ENCODE measurements at places on chromosomes 3 and 15.

- no peak for DNase-seq
Measured at GRCh38 chr3:100877286-100877685, 115.9 kb downstream of the ABI3BP start.

GRCh38 chr3:72155391-72156064 lies 370.6 kb upstream of the PROK2 start:
- DNase-seq, result no peak

- DNase-seq, result no peak
Measured at GRCh38 chr3:154783521-154783931, 296.6 kb upstream of the MME start.

DNA sequence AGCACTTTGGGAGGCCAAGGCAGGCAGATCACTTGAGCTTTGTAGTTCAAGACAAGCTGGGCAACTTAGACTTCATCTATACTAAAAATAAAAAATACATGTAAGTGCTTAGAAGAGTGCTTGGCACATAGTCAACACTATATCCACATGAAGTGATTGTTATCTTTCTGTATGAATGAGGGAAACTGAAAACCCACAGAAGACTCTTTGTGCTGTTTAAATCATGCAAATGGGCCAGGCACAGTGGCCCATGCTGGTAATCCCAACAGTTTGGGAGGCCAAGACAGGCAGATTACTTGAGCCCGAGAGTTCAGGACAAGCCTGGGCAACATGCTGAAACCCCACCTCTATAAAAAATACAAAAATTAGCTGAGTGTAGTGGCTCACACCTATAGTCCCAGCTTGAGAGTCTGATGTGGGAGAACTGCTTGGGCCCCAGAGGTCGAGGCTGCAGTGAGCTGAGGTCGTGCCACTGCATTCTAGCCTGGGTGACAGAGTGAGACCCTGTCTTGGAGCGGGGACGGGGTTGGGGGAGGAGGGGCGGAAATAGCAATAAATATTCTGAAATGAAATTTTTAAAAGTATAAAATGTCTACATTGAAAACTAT lies 129.7 kb downstream of the NR2E3 start:
- peak; percentile 6 for DNase-seq

DNA sequence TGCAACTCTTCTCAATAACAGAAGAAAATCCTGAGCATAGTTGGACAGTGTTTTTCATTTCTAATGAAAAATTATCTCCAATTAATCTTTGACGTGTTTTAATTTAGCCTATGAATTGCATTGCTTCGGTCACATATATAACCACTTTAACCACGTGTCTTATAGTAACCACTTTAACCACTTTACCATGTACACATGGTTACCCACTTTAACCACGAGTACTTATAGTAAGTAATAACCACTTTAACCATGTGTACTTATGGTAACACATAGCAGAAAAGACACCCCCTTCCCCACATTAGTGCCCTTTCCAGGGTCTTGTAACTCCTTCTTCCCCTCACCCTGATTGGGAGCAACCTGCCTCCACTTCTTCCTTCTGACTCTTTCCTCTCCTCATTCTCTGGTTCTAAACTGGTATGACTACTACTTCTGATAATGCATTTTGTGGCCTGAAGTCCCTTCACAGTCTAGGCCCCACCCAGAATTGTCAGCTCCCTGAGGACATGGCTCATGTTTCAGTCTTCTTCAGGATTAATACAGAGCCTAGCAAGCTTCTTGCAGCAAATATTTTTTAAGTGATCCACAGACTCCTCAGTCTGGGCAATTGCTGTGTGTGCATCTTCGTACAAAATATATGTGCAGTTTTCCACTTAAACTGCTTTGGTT lies 25.0 kb downstream of the SLC7A14 start:
- DNase-seq, result peak; percentile 13

DNA sequence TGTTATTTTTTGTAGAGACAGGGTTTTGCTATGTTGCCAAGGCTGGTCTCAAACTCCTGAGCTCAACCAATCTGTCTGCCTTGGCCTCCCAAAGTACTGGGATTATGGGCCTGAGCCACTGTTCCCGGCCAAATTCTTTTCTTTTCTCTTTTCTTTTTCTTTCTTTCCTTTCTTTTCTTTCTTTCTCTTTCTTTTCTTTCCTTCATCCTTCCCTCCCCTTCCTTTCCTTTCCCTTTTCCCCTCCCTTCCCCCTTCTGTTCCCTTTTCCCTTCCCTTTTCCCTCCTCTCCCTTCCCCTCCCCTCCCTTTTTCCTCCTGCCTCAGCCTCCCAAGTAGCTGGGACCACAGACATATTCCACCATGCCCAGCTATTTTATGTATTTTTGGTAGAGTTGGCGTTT lies 3.1 kb upstream of the ARF4 start:
- DNase-seq, result no peak

DNA sequence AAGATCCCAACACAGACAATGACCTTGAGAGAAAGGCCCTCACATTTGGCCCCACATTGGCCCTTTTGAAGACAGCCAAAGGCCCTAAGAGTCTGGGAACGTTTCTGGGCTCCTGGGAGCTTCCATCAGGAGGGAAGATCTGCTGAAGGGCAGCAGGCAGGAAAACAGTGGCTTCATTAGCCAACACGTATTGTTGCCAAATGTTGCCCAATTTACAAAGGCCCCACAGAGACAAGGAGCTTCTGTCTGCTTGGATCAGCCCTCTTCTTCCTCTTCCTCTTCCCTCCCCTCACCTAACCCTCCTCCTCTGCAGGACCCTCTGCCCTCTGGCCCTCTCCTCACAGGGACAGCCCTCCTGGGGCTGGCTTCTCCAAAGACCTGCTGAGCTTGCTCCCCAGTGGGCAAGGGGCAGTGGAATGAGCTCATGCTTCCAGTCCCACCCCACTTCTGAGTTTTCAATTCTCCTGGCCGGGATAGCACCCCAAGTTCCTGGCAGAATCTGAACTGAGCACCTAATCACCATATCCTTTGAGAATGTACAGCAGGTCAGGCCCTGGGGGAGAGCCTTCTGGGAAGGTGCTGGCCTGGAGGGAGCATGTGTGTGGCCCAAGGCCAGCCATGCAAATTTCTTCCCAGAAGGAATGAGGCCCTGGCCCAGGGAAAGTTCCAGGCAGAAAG lies 5.1 kb upstream of the LTF start:
- no peak for DNase-seq
